ENCODE measurements at places on chromosomes 4 and X.

DNA sequence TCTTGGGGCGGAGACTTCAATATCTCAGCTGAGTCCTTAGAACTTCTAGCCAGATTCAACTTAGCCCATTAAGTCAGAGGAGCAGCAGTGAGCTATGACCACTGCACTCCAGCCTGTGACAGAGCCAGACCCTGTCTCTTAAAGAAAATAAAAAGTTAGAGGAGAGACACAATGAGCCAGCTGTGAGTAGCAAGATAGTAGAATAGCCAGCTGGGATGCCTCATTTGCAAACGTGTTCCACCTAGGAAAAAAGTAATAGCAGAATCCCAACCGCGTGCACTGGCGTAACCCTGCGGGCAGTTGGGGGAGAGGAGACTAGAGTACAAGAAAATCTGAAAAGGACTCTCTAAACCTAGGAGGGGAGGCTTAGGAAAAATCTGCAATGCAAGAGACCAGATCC, 133.2 kb upstream of the ANXA3 start:
- DNase-seq = no peak

DNA sequence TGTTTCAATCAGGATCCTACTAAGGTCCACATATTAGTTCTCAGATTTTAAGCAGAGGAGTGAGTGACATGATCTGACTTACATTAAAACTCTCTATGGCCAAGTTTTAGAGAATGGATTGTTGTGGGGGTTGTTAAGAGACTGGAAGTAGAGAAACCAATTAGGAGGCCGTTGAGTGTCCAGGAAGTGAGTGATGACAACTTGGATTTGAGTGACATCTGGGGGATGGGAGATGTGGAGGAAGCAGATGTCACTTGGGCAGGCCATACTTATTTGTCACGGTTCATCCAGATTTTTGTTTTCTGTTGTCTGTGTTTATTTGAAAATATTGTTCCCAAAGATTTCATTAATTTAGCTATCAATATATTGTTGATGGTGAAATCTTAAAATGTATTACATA, 28.3 kb downstream of the ADD1 start:
- no peak for DNase-seq

DNA sequence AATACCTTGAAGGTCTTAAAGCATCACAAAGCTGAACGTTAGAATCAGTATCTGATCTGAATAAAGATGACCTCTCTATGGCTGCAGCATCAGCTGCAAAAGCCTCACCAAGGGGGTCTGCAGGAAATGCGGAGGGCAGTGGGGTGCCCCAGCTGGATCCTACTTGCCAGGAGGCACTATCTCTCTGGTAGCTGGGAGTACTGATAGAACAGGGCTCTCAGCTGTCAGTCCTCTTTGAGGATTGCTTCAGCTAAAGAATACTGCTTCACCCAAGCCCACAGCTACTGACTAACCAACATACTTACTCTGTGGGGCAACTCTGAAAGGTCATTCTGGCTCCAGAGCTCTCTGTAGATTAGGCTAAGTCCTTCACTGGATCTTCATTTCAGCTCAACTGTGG, 112.5 kb upstream of the ZFP42 start:
- no peak for DNase-seq

GRCh38 chr4:132333724-132334047, 815.4 kb upstream of the PCDH10 start:
- DNase-seq = no peak

GRCh38 chr4:131001371-131001770, 1905.4 kb downstream of the C4orf33 start:
- no peak for DNase-seq

- peak; percentile 51 for DNase-seq
These were observed 88.7 kb downstream of the ATP11C start for GRCh38 chrX:139844163-139844562.

DNA sequence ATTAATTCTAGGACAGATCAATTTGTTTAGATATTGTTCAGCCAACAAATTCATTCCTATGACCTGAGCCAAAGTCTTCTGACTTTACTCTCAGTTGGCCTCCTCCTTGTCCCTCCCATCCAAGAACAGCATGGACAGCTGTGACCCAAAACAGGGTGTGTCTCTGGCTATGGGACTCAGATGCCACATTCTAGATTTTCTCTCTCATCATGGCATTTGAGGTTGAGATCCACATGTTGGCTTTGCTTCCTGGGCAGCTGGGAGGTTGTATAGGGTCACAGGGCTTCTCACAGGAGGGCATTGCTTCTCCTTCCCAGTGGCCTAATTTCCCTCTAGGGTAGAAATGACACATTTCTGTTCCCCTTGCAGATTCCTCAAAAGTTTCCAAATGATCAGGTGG, 22.6 kb upstream of the EGF start:
- no peak for DNase-seq

DNA sequence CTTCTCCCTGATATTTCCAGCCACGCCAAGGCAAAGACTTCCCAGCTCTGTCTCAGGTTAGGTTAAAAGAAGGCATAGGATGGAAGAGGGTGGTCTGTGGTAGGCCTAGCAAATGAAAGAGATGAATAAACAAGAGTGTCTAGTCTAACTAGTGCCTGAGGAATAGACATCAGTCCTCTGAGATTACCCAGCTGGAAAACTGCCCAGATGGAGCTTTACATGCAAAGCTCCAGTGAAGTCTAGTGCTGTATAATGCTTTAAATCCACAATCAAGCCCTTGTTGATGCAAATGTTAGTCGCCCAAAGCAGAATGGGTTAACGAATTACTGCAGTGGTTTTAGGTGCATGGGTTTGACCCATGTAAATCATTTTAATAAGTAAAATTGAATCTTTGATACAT, 24.8 kb upstream of the GUCY1B1 start:
- DNase-seq = no peak
